ENCODE measurements at places on chromosomes 3 and 15.

- DNase-seq, result no peak
Measured at GRCh38 chr3:45688194-45688881, 858 bp upstream of the SACM1L start.

DNA sequence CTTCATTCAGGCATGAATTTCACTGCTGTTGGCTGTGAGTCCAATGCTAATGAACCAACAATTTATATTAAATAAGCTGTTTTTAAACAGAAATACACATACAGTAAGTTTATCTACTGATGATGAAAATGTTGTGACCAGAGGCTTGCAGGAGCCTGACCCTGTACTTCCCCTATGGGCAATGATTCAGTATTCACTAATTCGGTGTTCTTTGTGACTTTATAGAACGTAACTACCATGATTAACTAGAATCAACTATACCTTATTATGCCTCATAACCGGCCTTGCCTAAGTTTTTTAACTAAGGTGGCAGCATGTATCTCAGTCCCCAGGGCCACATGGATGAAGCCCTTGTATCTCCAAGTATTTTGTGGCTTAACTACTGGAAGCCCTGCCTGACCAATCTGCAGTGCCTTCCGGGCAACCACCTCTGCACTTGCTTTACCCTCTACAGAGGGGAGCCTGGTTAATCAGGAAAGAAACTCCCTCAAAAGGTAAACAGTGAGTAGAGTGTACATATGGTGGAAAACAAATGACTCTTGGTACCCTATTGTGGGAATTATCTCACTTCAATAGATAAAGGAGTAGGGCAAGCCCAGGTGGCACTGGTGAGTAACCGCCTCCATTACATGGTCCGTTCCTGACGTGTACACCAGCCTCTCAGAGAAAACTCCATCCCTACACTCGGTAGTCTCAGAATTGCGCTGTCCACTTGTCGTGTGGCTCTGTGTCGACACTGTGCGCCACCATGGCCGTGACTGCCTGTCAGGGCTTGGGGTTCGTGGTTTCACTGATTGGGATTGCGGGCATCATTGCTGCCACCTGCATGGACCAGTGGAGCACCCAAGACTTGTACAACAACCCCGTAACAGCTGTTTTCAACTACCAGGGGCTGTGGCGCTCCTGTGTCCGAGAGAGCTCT is 11.6 kb upstream of the CLDN18 start:
- no peak for DNase-seq

DNA sequence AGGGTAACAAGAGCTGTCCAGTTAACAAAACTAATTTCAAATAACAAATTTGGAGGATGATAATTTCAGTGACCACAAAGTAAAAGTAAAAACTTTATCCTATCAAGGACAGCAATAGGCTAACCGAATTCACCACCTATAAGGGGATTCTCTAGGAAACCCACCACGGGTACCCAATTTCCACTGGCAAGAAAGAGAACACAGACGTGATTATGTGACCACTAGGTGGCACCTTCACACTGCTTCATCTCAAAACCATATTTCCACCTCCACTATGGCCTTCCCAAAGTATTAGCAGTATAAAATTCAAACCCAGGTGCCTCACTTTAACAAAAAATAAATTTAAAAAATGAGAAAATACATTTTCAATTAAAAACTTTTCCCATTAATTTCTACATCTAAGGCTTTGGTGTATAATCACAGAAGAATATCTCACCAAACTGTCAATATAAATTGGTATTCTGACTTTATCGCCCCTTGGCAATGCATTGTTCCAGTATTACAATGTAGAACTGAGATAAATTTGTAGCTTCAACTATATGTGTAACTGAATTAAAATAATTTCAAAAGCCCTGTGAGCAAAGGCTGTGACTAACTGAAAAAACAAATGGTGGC is 96.5 kb downstream of the FSIP1 start:
- DNase-seq, result no peak

DNA sequence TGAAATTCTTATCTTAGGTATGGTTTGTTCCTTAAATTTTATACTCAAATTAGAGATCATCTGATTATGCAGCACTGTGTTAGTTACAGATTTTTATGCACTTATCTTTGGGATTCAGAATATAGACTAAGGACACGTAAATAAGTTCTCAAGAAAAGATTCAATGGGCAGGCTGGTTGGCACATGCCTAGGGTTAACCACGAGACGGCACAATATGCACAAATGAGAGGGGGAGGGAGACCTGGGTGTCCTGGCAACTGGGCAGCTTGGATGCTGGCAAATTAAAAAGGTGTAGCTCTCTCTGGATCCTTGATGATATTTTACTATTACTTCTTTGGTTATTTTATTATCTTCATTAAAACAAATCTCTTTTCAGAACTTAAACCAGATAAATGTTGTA is 672 bp downstream of the AADAC start:
- DNase-seq, result no peak

DNA sequence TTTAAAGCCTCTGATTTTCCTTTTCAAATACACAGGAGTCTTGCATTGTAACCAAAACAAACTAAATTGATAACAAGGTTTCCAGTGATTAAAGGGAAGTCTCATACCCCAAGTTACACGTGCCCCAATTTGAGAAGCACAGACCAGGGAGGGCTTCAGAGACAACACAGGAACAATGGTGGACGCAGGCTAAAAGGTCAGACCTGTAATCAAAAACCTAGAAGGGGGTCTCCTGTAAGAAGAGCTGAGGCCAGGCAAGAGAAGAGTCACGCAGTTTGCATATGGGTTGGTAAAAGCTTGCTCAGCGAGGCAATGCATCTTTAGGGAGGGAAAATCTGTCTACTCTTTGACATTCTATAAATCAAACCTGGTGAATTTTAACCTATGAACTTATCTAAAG is 58.6 kb upstream of the MCF2L2 start:
- no peak for DNase-seq

DNA sequence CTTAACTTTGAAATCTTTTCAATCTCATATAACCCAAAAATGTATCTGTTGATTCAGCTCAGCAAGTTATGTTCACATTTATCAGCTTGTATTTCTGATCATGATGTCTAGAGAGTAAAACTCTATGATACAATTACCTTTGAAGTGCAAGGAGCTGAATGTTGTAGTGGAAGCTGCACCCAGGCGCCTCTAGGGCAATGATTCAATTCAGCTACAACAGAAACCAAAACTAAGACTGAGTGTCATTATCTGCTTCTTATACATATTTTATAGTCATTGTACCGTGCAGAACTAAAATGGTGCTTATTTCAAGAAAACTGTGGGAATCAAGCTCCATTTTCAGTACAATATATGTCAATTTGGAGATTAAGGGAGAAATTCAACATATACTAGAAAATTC is 1237.5 kb downstream of the ZPLD1 start:
- no peak for DNase-seq

- no peak for DNase-seq
Measured at GRCh38 chr15:77783636-77784035, 150.9 kb upstream of the LINGO1 start.

DNA sequence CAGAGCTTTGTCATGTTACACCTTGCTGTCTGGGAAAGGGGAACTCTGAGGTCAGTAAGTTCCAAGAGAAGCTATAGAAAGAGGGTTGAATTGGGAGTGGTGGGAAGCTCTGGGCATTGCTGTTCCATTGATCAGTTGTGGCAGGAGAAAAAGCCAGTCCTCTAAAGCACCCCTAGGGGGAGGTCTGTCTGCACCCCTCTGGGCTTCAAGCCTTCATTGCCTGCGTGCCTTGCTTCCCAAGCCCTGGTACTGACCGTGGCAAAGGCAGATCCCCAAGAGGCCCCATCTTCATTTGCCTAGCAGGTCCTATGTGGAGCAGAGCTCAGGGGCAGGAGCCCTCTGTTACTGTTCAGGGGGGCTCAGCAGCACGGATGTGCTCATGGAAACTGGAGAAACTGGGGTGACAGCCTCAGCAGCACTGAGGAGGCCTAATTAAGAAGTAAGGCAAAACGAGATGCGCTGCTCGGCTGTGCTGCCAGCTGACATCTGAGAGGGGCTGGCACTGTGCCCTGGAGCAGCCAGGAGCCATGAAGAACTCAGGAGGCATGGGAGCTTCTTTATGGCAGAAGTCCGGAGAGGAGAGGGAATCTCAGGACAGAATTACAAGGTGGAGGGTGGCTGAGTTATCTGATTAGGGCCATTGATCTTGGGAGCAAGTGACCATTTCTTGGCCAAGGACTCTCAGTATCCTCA is 270.9 kb downstream of the RPLP1 start:
- no peak for DNase-seq

GRCh38 chr3:16358336-16358735 is 93.3 kb downstream of the OXNAD1 start:
- DNase-seq, result no peak

DNA sequence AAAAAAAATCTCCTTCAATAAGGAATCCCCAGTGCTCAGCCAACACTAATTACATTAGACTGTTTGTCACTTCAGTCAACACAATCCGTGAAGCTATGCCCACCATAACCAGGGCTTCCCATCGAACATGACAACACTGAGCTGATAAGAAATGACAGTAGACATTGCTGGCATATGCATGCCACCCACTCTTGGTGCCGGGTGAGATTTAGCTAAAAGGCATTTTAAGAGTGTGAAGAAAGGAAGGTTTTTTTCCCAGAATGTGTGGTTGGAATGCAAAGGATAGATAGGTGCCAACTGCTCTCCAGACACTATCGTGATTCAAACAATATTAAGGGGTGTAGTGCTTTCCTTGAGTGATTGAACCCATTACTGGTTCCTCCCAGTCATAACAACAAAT is 344.0 kb upstream of the LMCD1 start:
- DNase-seq, result no peak

DNA sequence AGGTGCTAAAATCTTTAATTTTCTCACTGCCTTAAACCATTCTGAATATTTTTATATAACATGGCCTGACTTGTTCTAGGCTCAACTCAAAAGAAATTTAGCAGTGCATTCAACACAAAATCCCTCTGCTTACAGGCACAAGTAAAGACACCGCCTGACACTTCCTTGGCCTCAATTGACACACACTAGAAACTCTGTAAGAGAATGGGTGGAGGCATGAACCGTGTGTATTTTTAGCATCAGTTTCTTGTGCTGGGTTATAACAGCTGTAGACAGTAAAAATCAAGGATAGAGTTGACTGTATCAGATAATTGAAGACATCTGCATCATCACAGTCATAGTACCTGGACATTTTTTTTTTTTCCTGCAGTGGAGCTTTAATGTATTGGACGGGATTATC is 54.3 kb downstream of the SLC9A9 start:
- DNase-seq, result no peak
